Neural progenitor cell (in vitro differentiated cells): ENCODE measurements at places on chromosomes 16 and 17. TPM values are rescaled to one million over a fixed set of nuclear protein-coding genes. Genes with fewer than 3 reads are reported as not detected.
A peak's percentile ranks its signal among the peaks of the same experiment; 100 is the strongest.

GRCh38 chr16:66175636-66176035 lies 190.9 kb upstream of the CDH5 start:
- peak; percentile 20 for DNase-seq

GRCh38 chr17:68343976-68344375 lies 52.7 kb downstream of the ARSG start:
- no peak for DNase-seq

Gene TMIGD1
- total RNA-seq: not detected in 2 replicates

GRCh38 chr17:54937426-54937825 lies 31.0 kb downstream of the COX11 start:
- DNase-seq: no peak

DNA sequence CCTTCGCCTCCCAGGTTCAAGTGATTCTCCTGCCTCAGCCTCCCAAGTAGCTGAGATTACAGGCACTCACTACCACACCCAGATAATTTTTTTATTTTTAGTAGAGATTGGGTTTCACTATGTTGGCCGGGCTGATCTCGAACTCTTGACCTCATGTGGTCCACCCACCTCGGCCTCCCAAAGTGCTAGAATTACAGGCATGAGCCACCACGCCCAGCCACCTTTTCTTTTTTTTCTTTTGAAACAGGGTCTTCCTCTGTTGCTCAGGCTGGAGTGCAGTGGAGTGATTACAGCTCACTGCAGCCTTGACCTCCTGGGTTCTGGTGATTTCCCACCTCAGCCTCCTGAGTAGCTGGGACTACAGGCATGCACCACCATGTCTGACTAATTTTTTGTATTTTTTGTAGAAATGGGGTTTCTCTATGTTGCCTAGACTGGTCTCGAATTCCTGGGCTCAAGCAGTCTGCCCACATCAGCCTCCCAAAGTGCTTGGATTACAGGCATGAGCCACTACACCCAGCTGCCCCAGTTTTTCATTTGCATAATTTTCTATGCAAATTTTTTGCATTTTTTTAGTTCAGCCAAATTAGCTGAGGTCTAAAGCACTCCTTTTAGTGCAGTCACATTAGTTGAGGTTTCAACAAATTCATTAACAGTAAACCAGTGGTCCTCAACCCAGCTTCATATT lies 11.3 kb downstream of the WWP2 start:
- DNase-seq: no peak

GRCh38 chr16:12513076-12513790 lies 290.5 kb downstream of the CPPED1 start:
- no peak for DNase-seq

Gene HCRT
- not detected in 2 replicates for total RNA-seq

- DNase-seq: no peak
Observed at GRCh38 chr16:48559462-48560211, 50.3 kb downstream of the N4BP1 start.
